ACHN (cell line): ENCODE measurements at places on chromosomes 7 and 10.

DNA sequence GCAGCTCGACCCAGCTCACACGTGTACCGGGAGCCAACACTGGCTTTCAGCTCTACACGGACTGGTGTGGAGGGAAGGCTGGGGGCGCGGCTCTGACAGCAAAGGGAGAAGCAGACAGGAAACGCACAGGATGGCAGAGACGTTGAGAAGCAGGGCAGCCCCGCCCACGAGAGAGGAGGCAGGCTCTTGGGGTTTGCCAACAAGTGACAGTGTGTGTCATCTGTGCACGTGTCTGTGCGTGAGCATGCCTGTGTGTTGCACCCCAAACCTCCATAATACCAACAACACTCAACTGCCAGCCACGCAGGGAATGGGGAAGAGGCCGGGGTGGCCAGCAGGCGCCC is 64.4 kb upstream of the PDGFA start:
- DNase-seq = no peak

GRCh38 chr7:101549734-101550133 is 79.4 kb downstream of the MYL10 start:
- no peak for DNase-seq

DNA sequence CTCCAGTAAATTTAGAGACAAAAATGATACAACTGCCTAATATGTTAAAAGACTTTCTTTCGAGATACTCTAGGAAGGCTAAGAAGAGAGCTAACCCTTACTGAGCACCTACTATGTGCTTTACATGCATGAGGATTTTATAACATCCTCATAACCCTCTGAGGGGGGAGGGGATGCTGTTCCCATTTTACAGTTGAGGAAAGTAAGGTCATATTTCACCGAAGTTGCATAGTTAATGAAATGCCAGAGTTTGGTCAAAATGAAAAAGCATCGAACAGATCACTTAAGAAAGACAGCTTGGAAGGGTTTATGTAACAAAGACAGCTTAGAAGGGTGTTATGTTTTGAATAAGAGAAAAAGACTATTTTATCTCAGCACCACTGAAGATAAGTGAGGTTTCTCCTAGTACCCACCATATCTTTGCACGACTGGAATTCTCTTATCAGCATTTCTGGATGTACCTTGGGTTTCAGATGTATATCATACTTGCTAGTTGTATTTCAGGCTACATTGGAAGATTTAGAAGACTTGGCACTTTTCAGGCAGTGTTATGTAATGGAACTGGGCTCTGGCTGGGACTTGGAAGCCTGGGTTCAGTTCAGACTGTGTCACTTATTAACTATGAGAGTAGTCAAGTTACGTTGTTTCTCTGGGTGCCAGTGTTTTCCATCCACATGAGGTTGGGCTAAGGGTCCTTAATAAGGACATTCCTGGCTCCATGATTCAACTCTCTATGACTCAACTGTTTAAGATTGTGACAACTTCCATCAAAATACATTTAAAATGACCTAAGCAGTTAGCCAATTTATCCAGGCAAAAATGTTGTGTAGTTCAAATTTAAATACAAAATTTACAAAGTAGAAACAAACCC is 6.0 kb downstream of the RHOBTB1 start:
- peak; percentile 69 for DNase-seq

GRCh38 chr10:29784175-29784773 is 149.5 kb upstream of the SVIL start:
- peak; percentile 64 for DNase-seq

DNA sequence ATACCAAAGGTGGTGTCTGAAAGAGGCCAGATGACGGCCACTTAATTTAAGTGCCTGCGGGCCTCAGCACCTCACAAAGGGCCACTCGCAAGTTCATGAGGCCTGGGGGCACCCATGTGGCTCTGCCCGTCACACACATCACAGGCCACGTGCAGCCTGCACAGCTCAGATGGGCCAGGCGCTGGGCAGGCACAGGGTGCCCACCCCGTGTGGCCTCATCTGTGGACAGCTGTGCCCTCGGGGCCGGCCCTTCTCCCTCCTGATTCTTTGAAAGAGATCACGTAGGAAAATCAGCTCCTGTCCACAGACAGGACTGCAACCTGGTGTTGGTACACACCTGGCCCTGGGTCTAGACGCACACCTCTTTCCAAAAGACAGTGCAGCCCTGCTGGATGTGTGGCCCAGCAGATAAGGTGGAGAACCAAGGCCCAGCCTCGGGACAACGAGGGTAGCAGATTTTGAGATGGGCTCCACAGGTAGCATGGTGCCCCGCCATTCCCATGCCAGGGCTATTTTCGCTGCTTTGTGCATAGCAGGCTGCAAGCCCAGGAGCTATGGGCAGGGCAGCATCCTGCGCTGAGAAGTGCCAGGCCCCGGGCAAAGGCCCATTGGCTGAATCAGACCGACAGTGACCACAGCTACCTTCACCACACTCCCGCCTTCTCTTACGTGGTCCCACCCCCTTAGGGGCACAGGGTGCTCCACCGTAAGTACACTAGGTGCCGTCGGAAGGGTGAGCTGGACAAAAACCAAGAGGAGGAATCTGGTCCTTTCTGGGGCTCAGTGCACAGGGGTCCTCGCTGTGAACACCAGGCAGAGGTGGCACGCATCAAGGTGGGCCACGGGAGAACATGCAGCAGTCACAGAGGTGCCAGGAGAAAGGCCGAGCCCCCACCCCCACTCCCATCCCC is 124.5 kb downstream of the EBF3 start:
- DNase-seq = no peak
